Caki2 (cell line): ENCODE measurements at places on chromosomes 16 and 17.

DNA sequence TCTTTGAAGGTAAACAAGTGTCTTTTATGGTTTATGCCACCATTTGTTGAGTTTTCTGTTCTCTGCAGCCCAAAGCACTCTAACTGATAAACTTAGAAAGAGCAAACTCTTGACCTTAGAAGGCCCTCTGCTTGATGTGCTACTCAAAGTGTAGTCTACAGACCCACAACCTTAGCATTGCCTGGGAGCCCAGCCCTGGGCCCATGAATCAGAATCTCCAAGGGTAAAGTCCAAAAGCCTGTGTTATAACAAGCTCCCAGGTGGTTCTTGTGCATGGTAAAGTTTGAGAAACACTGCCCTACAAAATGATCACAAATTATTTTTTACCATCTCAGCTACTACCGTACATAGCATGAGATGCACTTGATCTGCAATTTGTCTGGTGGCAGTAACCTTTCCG lies 6.0 kb downstream of the TOX3 start:
- DNase-seq: no peak

- DNase-seq: peak; percentile 94
These were observed 280.6 kb upstream of the SALL1 start for GRCh38 chr16:51431517-51432241.

DNA sequence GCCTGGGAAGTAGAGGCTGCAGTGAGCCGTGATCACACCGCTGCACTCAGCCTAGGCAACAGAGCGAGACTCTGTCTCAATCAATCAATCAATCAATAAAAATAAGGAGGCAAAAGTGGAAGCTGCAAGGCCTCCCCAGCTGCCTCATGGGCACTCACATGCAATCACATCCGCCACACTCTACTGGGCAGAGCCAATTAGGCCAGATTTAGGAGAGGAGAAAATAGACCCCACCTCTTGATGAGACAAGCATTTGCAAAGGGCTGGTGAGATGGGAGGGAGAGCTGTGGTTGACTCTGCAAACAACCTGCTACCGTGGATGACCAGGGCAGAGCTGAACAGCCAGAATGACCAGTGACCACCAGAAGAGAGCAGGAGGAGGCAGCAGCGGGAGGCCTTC lies 14.7 kb upstream of the GSG1L start:
- no peak for DNase-seq

GRCh38 chr17:77107506-77108433 lies 33.0 kb upstream of the SEC14L1 start:
- no peak for DNase-seq
